GM12865 (cell line): ENCODE measurements at places on chromosomes 13 and 19.

GRCh38 chr19:290372-291005 lies 714 bp downstream of the PLPP2 start:
- DNase-seq: no peak

DNA sequence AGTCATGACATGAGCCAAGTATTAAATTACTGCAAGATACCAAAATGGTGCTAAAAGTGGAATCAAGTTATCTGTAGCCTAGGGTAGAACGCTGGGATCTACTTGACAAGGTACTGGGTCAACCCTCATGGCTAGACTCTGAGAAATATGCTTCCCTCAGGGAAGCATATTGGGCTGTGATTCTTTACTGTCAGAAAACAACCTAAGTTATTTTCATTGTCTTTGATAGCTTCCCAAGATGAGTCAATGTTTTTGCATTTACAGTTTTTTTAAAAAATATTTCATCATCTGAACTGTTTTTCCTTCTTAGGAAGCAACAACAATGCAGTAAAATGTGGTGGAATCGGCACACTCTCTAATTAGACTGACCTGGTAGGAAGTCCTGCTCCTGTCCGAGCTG lies 218.0 kb downstream of the RGCC start:
- no peak for DNase-seq

- DNase-seq: no peak
Observed at GRCh38 chr19:20209051-20209450, 42.0 kb downstream of the ZNF486 start.

- no peak for DNase-seq
Observed at GRCh38 chr13:73062468-73062867, 3.7 kb downstream of the KLF5 start.

GRCh38 chr13:63614874-63615612 lies 2199.4 kb upstream of the PCDH20 start:
- DNase-seq: no peak

DNA sequence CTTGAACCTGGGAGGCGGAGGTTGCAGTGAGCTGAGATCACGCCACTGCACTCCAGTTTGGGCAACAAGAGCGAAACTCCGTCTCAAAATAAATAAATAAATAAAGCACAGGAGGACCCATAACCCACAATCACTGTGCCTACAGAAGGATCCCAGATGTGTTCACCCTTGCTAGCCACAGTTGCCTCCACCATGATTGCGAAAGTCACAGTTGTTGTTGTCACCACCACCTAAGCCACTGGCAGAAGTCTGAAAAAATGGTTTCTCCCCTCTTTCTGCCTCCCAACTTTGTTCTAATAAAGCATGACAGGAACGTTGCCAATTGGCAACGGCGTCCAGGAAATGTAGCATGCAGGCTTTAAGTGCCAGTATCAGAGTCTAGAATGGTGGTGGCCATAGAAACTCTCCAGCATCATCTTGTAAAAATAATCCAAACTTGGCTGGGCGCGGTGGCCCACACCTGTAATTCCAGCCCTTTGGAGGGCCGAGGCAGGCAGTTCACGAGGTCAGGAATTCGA lies 2.2 kb upstream of the EPS15L1 start:
- DNase-seq: no peak

DNA sequence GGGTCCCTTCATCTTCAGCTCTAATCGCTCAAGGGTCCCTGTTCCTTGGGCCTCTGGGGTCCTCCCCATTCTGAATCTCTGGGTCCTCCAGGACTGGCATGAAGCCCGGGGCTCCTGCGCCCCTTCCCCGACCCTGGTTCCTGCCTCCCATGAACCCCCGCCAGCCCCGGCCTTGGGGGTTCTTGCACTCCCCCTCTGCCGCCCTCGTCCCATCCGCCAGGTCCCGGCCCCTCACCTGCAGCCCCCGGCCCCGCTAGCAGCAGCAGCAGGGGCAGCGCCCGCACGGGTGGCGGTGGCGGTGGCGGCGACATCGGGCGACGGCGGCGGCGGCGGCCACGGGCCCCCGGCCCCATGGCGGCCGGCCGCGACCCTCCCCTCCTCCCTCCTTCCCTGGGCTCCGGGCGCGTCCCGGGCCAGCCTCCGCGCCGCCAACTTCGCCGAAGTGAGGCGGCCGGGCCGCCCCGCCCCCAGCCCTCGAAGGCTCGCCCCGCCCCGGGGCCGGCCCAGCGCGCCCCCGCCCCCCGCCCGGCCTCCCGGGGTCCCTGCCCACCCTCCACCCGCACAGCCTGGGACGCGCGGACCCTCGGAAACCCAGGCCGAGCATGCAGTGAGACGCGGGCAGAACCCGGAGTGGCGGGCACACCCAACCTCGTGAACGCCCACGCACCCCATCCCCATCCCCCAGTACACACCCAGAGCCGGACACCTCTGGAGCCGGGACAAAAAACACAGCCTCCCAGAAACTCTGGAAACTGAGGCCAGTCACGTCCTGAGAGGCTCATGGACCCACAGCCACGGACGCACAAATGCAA lies at the start of gene NOTCH3:
NOTCH3 (minus strand) TSS at position 443 of the 812 bp plus-strand sequence; CDS start at position 353, 90 bp downstream.
- no peak for DNase-seq

- DNase-seq: peak; percentile 42
Observed at GRCh38 chr13:50152655-50153309, 137.5 kb downstream of the KCNRG start.

GRCh38 chr13:59664586-59664985 lies 499.1 kb downstream of the DIAPH3 start:
- no peak for DNase-seq
